ENCODE measurements at places on chromosomes 16 and 17.

DNA sequence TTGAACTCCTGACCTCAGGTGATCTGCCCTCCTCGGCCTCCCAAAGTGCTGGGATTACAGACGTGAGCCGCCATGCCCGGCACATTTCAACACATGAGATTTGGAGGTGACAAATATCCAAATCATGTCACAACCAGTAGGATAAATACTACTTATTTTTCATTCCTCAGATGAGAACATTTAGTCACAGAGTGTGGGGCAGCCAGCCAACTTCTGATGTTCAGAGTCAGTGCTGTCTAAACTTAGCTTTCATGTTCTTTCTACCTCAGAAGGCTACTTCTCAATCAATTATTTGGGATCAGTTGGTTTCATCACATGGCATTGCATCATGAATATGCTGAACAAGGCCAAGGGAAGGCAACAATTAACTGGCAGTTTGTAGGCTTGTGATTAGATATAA lies 134.5 kb downstream of the CDH13 start:
- no peak for DNase-seq

DNA sequence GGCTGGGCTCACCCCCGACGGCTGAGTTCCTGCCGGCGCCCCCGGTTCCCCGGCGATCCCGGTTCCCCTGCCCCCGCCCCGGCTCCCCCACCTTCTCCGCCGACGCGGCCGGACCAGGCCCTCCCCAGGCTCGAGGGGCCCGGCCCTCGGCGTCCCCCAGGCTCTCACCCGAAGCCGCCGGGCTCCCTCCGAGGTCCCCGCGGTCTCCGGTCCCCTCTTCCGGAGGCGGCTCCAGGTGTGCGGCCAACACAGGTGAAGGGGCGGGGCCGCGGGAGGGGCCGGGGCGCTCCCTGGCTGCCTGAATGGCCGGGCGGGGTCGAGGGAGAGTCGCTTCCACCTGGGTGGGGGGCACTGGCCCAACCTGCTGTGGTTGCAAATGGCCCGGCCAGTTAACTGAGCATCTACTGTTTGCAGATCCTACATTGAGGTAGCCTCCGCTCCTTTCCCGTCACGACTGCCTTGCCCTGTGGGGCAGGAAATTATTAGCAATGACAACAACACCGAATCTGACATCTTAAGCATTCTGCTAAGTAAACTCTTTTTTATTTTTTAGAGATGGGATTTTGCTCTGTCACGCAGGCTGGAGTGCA lies at the start of gene BICDL2:
Gene BICDL2 (minus strand): TSS at position 219 of the 590 bp plus-strand sequence. CDS start 1,448 bp downstream, outside the sequence.
- DNase-seq, result no peak

DNA sequence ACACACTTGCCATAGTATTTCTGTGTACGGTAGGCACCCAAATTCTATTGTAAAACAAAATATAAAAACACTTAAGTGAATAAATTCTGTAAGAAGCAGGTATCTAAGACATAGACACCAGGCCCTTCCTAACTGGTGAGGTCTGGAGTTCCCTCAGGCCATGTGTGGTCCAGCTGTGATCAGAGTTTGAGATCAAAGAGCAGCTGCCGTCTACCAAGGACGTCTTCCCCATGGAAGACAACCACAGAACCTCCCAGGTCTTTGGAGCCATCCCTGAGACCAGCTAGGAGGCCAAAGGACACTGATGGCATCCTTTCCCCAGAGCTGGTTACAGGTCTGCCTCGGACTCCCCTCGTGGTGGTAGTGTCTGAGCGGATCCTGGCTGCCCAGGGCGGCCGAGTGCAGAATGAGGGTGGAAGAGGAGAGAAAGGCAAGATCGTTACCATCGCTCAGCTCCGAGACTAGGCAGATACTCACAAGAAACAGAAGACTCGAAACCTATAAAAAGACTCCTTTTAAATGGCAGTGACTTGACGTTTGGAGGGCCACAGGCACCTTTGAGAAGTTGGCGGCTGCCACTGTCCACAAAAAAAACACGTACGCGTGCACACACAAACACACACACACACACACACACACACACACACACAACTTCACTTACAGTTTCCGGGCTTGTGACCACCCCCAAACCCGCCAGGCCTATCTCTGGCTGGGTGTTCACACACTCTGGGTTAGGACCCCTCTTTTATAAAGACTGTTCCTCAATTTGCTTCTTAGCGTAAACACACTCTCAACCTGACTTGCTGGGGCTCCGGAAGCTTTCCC lies 7.5 kb downstream of the TIMP2 start:
- no peak for DNase-seq

DNA sequence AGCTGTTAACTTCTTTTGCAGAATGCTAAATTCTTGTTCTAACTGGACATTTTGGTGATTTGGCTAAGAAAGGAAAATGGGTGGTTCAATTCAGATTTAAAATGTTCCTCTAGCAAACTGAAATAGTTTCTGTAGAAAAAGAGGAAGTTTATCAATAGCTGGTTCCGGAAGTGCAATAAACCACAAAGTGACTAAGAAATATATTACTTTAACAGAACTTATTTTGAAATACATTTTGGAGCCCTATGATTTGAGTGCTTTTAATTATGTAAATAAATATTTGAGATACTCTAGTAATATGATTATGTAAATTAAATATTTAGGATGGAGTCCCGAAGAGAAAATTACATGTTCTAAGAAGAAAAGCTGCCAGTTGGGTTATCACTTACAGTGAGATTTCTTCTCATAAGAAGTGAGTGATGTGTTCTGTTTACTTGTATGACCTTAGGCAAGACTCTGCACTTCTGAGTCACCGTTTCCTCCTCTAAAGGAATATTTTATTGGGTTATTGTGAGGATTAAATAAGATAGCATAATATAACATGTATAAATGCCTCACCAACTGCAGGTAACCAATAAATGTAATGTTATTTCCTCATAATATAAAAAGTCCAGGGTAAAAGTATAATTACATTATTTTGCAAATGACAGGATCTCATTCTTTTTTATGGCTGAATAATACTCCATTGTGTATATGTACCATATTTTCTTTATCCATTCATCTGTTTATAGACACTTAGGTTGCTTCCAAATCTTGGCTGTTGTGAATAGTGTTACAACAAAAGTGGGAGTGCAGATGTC lies at the start of gene EVI2B:
Gene EVI2B (minus strand): TSS at position 73 of the 800 bp plus-strand sequence. CDS start 8,445 bp downstream, outside the sequence.
- no peak for DNase-seq

DNA sequence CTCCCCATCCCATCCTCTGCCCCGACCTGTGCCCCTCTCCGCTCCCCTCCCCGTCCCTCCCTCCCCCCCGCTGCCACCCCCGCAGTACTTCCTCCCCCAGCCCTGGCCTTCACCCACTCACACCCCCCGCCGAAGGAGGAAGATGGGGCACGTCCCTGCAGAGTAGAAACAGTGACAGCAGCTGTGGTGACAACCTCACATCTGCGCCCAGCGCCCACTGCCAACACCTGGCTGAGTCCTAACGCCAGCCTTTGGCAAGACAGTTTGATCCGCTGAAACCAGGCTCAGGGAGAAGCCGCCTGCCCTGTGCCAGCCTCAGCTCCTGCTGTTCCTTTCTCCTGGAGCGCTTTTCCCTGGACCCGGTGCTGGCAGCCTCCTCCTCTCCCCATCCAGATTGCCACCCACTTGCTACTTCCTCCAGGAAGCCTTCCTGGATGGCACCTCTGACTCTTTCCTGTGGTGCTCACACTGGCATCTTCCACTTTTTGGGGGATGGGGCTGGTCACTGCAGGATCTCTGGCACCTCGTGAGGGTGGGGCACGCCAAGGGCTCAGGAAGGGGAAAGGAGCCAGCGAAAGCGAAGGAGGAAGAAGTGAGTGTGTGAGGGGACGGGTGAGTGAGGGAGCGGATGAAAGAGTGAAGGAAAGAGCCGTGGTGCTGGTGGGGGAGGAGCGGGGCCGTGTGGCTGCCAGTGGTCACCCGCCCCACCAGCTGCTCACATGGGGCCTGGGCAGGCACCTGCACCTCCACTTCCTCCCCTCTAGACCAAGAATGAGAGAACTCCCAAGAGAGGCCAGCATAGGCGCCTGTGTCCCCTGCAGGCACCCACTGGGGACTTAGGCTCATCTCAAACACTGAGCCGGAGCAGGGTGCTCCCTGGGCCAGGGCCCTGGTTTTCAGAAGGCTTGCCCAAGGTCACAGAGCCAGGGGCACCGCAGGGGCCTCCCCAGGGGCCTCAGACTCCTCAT lies 27.0 kb downstream of the ZFPM1 start:
- no peak for DNase-seq
